Smooth muscle cell of bladder (primary cell): ENCODE measurements at places on chromosomes 7 and 10. TPM values are rescaled to one million over a fixed set of nuclear protein-coding genes. Genes with fewer than 3 reads are reported as not detected.

Gene HGF
- total RNA-seq, result 340 and 462 TPM in 2 replicates

Gene CHN2
- 0.71 and 2.1 TPM in 2 replicates for total RNA-seq

Gene MKI67
- 0.74 and 1.6 TPM in 2 replicates for total RNA-seq

Gene EBLN1
- not detected in 2 replicates for total RNA-seq
